ENCODE measurements at places on chromosomes 3 and 15.

DNA sequence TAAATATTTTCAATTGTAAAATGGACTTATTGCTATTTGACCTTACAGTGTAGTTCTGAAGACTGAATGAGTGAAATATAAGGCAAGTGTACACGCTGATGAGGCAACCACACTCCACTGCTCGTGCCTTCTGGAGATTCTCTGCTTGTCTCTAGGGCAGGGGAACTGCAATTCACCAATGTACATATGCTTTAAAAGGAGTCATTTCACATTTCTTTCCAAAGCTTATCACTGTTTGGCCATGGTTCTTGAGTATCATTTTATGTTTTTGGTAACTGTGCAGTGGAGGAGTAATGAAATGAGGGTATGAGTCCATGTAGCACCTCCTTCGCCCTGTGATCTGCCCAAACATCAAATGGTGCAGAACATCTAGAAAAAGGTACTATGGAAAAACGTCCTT, 43.7 kb downstream of the CCR4 start:
- no peak for DNase-seq

DNA sequence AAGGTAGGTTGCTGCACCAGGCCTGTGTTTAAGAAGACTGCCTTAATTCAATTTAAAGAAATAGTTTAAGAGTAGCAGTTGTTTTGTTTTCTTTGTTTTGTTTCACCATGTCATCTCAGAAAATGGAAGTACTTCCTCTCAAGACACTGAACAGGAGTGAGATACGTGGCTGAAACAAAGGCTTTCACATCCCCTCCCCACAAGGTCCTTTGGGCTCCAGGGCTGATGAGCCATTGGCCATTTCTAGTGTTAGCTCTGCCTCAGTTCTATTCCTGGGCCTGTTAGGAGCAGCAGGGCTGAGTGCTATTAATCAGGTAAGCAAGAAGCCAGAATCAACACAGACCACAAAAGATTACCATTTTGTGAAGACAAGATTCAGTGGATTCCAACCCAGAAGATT, 132.8 kb downstream of the KCNAB1 start:
- DNase-seq, result no peak

GRCh38 chr3:174126990-174127758, 729.6 kb downstream of the NLGN1 start:
- no peak for DNase-seq

- DNase-seq, result no peak
Observed at GRCh38 chr15:94844538-94845389, 613.4 kb downstream of the MCTP2 start.

GRCh38 chr3:120498556-120499346, 48.0 kb upstream of the FSTL1 start:
- DNase-seq, result no peak

DNA sequence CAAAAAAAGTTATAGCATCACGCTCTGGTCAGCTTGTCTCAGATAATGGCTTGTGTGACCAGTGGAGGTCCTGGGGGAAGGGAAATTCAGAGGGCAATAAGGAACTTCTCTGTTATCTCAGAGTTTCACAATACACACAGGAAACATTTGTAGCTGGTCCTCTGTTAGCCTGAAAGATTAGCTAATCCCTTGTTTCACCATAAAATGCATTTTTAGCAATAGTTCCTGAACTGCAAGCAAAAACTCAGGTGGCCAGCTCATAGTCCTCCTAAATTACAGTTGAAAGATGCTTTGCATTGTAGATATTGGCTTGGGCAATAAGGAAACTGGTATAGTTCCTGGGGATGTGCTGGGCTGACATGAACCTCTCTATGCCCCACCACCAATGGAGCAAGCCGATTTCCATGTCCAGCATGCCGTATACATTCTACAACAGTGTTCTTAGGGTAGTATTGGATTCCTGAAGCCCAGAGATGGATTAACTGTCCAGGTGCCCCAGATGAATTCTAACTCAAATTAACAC, 141.5 kb upstream of the TBL1XR1 start:
- no peak for DNase-seq

- no peak for DNase-seq
Observed at GRCh38 chr3:13556917-13557316, 8.0 kb downstream of the FBLN2 start.

- DNase-seq, result peak; percentile 75
Observed at GRCh38 chr3:172561897-172562640, 38.8 kb upstream of the TNFSF10 start.

GRCh38 chr15:31275331-31276262, 51.0 kb upstream of the KLF13 start:
- no peak for DNase-seq

All from Panc1 (cell line).